ENCODE measurements at places on chromosomes 13 and 19. TPM values are rescaled to one million over a fixed set of nuclear protein-coding genes. Genes with fewer than 3 reads are reported as not detected.

- no peak for DNase-seq
Observed at GRCh38 chr13:69094485-69094884, 1013.1 kb upstream of the ATXN8OS start.

DNA sequence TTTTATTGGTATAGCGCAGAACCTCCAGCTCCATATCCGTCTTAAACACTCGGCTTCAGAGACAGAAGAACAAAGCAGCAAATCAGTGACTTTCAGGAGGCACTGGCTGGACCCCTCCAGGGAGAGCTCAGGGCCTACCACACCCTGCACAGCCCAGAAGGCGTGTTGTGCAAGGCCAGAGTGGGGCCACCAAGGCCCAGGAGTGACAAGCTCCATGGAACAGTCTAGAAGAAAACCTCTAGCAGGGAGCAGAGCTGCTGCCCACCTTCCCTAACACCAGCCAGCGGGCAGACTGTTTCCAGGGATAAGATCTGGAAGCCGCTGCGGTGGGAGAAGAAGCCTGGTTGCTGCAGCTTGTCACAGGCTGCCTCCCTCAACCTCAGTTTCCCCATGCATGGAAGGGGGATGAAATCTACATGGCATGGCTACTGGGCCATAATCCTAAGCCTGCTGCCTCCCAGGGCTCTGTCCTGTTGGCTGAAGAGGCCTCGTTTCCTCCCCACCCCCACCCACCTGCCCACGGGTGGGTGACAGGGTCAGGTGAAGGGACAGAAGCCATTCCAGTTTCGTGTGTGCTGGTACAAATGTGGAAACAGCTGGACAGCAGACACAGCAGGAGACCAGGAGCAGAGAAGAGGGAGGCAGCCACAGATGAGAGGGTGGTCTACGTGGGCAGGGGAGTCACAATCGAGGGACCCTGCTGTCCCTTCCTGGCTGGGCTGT lies 57.4 kb downstream of the PEPD start:
- no peak for DNase-seq

Gene ADM5
- not detected for polyA plus RNA-seq

GRCh38 chr19:48393559-48394330 lies at the start of gene GRIN2D:
Gene GRIN2D (plus strand): TSS chr19:48393668. CDS start chr19:48398393, 4,725 bp downstream.
- no peak for DNase-seq

Gene ZNF729
- polyA plus RNA-seq, result not detected

- peak; percentile 84 for DNase-seq
Observed at GRCh38 chr19:10270180-10270615, 722 bp upstream of the ICAM1 start.

DNA sequence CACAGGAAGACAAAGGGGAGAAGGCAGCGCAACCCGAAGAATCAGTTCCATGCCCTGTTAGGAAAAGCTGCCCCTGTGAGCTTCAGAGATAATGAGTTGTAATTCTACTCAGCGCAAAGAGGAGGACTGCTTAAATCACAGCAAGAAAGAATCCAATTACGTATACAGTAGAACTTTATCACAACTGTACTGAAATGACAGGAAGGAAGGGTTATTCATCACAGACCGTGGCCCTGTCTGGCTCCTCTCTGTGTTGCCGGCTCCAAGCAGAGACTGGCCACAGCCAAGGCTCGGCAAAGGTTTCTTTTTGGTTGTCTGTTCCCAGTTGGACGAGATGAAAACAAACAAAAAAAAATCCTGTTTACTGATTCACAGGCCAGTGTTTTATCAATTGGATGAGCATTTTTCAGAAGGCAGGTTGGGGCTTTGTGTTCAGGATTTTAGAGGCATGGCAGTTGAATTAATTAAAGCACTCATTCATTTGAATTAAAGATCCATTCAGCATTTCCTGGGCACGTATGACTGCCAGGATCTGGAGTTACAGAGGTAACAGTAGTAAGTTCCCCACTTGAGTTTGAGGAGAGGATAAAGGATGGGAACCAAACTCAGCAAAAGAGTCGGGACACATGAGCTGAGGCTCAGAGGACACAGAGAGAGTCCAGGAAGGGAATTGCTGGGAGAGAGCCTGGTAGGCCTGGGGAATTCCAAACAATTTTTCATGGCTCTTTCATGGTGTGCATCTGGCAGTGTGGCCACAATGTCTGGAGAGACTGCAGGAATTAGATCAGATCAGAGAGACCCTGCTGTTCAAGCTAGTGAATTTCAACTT lies 341.0 kb downstream of the DNAJC15 start:
- peak; percentile 37 for DNase-seq

DNA sequence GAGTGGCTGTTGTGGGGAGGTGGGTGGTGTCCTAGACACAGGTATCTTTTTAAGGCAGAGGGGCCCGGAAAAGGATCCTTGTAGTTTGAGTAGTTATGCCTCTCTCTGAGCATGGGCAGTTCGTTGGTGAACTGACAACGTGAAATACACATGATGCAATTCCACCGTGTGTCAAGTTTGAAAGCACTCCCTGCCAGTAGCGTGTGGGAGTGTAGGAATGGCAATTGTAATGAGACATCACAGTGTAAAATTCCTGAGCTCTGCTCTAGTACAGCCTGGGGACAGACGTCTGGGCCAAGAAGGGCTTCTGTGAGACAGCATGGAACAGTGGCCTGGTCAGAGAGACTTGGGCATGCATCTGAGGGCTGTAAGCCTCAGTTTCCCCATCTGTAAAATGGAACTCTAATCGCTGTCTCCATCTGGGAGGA lies 10.4 kb upstream of the ASF1B start:
- DNase-seq, result no peak

DNA sequence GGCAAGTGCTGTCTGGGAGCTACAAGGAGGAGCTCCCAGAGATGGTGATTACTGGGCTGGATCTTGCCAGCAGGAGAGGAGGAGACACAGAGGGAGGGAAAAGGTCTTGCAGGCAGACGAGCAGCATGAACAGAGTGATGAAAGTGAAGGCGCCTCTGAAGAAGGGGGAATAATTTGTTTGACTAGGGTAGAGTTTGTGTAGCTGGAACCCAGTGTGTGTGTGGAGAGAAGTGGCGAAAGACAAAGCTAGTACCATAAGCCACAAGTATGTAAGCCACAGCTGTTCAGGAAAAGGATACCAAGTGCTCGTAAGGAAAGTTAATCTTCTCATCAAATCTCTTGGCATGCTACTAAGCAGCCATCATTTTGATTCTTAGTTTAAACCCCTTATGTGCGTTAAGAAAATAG lies 5.4 kb downstream of the FLT1 start:
- no peak for DNase-seq

Gene TDRD12
- polyA plus RNA-seq, result 1.0 TPM

Gene UPF3A
- polyA plus RNA-seq, result 130 TPM

DNA sequence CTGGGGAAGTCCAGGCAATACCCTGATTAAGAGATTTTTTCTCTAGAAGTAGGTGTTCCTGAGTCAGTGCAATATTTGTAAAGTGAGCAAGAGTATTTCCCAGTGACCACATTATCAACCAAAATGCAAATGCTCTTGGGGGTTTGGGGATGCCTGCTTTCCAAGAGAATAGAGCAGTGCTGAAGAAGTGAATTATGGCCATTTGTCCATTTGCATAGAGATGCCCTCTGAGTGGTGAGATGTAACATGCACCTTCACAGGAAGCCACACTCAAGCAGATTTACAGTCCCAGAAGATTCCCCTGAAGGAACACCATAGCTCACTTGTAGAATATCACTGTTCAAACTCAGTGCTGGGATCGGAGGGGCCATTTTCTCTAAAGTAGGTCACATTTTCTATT lies 71.8 kb downstream of the TNFSF11 start:
- no peak for DNase-seq

DNA sequence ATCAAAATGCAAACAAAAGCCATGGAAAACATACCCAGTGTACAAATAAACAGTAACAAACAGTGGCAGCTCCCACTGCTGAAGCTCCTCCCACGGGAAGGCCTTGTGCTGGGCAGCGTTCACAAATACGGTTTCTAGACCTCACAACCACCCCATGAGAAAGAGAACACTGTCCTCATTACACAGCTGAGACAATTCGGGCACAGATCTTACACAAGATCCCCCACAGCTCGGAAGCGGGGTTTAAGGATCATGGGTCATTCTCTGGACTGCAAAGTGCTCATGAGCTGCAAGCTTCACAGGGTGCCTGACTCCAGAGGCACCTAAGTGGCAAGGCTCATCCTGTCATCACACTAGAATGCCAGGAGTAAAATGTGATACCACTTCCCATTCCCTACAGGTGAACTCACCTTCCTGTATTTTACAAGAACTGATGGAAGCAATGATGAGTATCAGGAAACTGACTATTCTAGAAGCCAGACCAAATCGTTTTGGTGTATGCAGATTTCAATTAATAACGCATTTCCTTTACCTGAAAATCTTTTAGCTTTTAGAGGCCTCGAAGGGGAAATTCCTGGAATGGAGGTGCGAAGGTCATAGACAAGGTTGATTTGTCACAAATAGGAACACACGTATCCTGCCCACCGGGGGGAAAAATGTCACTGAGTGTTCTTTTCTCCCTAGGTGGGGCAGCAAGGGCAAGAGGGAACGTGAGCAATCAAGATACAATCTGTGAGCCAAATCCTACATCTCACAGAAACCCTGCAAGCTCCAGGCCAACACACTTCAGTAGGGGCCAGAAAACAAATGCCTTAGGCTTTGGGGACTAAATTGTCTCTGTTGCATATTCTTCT lies 41.2 kb downstream of the STK24 start:
- no peak for DNase-seq

GRCh38 chr13:54241719-54242118 lies 1213.1 kb downstream of the OLFM4 start:
- no peak for DNase-seq
